ENCODE measurements at places on chromosomes 2 and 18. TPM values are rescaled to one million over a fixed set of nuclear protein-coding genes. Genes with fewer than 3 reads are reported as not detected.

Gene EFHD1
- total RNA-seq = 211 TPM

GRCh38 chr2:11492244-11492643 is 26.3 kb upstream of the E2F6 start:
- no peaks in the 10 kb centered on the region for H3K36me3 ChIP-seq
- DNase-seq = no peak
- no peak overlapping the region for H3K27ac ChIP-seq

- no peaks in the 10 kb centered on the region for H3K36me3 ChIP-seq
- no peak overlapping the region for H3K27ac ChIP-seq
- no peak overlapping the region for H3K4me3 ChIP-seq
- peaks cover 15% of the 10 kb centered on the region for H3K4me1 ChIP-seq
- no peaks in the 10 kb centered on the region for H3K27me3 ChIP-seq
Measured at GRCh38 chr2:74862020-74862964, 28.4 kb downstream of the HK2 start.

Gene ASB18
- total RNA-seq = not detected

- DNase-seq = no peak
- no peak overlapping the region for H3K4me3 ChIP-seq
- H3K27ac ChIP-seq = no peak overlapping the region
- no peaks in the 10 kb centered on the region for H3K4me1 ChIP-seq
- H3K27me3 ChIP-seq = no peaks in the 10 kb centered on the region
Measured at GRCh38 chr2:6493266-6493665, 372.4 kb downstream of the CMPK2 start.

- no peaks in the 10 kb centered on the region for H3K27me3 ChIP-seq
- no peak for DNase-seq
- H3K27ac ChIP-seq = no peak overlapping the region
- H3K4me1 ChIP-seq = peaks cover 3% of the 10 kb centered on the region
- H3K4me3 ChIP-seq = no peak overlapping the region
Measured at GRCh38 chr2:173972636-173973035, 7.5 kb upstream of the SP3 start.

DNA sequence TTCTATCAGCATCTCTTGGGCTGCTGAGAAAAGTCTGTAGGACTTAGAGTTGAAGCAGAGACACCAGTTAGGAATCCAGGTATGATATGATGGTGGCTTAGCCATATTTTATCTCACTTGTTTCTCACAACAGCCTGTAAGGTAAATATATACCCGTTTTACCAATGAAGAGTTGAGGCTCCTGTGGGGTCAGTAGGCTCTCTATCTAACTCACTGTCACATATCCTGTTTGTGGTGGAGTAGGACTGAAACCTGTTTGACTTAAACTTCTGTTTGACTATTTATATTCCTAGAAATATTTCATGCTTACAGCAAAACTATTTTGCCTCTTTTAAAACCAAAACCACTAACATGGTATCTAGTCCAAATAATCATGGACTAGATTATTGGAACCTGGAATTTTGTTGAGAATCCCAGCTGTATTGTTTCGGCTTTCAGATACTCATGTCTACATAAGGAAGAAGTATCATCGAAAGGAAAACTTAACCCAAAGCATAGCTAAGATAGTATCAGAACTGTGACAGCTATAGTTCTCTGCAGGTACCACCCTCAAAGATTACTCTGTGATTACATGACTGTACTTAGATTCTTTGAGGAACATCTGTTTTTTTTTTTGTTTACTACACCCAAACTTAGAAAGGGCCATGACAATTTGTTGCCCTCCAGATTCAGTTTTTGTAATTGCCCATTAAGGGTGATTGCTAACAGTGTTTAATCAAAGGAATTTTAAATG is 216.1 kb upstream of the THUMPD2 start:
- no peaks in the 10 kb centered on the region for H3K4me1 ChIP-seq
- no peak for DNase-seq
- H3K4me3 ChIP-seq = no peak overlapping the region
- no peaks in the 10 kb centered on the region for H3K27me3 ChIP-seq
- no peaks in the 10 kb centered on the region for H3K36me3 ChIP-seq

Gene MRPS9
- 6.5 TPM for total RNA-seq

DNA sequence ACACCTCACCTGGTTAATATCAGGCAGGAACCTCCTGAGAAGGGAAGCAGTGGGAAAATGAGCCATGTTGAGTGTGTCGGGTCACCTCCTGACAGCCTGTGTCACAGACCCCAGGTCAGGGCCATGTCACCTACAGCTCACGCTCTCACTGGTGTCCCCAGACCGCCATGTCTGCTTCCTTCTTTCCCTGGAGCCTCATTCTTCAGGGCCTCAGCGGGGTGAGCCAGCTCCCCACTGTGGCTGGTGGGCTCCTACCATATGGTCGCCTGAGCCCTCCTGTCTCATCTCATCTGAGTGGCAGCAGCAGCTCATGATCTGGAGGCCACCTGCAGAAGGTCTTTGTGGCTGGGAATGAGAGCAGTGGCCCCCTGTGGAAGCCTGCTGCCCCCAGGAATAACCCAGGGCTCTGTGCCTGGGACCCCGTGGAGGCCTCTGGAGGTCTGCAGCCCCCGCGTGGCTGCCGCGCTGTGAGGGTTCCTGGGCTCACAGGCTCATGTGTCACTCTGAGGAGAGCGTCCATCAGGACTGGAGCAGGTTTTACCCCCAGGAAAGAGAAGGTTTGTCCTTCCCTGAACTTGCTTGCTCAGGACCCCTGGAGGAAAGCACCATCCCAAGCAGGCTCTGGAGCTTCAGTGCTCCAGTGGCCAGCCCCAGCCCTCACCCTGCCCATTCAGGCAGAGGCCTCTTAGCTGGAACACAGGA is 56.4 kb downstream of the FAM168B start:
- H3K36me3 ChIP-seq = no peaks in the 10 kb centered on the region
- H3K27ac ChIP-seq = no peak overlapping the region
- H3K4me1 ChIP-seq = no peaks in the 10 kb centered on the region
- no peak overlapping the region for H3K4me3 ChIP-seq
- no peak for DNase-seq

DNA sequence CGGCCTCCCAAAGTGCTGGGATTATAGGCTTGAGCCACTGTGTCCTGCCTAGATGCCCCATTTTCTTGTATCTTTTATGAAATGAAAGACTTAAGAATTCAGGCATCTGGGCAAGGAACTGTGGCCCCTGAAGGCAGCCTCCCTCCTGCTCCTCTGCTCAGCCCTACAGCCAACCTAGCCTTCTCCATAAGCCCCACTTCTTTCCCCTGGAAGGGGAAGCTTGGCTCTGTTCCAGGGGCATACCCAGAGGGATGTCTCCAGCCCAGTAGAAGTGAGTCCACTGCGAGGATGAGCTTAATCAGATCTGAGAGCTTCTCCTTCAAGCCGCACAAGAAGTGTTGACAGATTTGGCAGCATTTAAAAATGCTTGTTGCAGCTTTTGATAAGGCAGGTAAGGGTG is 39.7 kb downstream of the RHOB start:
- no peaks in the 10 kb centered on the region for H3K27me3 ChIP-seq
- H3K27ac ChIP-seq = no peak overlapping the region
- DNase-seq = no peak
- H3K4me1 ChIP-seq = peaks cover 52% of the 10 kb centered on the region

DNA sequence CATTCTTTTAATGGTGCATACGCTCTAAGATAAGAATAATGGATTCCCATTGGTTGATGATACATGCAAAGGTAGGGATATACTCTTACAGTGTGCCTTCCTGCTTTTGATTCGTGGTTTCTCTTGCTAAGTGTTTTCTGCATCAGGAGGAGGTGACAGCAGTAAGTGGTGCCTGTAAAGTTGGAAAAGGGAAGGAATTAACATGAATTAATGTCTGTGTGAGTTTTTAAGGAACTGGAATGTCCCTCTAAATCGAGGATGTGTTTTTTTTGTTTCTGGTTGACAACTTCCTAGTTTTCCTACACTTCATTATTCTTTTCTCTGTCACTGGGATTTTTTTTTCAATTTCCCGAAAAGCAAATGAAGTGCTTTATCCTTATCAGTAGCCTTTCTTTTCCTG is 54.4 kb downstream of the CRIM1 start:
- peak overlapping the region; percentile 58 for H3K27ac ChIP-seq
- H3K27me3 ChIP-seq = no peaks in the 10 kb centered on the region
- no peaks in the 10 kb centered on the region for H3K36me3 ChIP-seq

DNA sequence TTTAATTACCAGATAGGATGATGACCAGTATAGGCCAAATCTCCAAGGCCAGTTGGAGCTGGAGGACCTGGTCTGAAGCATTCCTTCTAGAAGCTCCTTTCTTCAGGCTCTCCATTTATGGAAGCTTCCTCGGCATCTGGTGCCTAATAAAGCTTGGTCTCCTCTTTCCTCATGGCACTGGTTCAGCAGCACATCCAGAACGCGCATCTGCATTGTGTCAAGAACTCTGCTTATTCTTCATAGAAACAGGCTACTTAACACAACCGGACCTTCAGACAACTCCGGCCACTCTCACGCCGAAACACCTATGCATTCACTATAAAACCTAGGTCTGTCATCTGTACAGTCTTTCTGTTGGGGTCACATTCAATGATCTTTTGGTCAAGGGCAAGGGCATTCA is 99.8 kb downstream of the COL6A3 start:
- H3K27ac ChIP-seq = peak overlapping the region; percentile 98
- no peaks in the 10 kb centered on the region for H3K36me3 ChIP-seq
- no peak for DNase-seq
- no peaks in the 10 kb centered on the region for H3K27me3 ChIP-seq
- H3K4me3 ChIP-seq = no peak overlapping the region
- peaks cover 59% of the 10 kb centered on the region for H3K4me1 ChIP-seq

- no peaks in the 10 kb centered on the region for H3K36me3 ChIP-seq
- H3K27ac ChIP-seq = no peak overlapping the region
- H3K4me1 ChIP-seq = peaks cover 6% of the 10 kb centered on the region
- DNase-seq = no peak
- H3K4me3 ChIP-seq = no peak overlapping the region
- H3K27me3 ChIP-seq = no peaks in the 10 kb centered on the region
Measured at GRCh38 chr2:74562126-74562775, 7.7 kb downstream of the DOK1 start.

All from thoracic aorta (tissue), 2 donors.